ENCODE measurements at places on chromosomes 7 and 10.

GRCh38 chr7:14389595-14389994 is 400.1 kb upstream of the ETV1 start:
- no peak for DNase-seq

DNA sequence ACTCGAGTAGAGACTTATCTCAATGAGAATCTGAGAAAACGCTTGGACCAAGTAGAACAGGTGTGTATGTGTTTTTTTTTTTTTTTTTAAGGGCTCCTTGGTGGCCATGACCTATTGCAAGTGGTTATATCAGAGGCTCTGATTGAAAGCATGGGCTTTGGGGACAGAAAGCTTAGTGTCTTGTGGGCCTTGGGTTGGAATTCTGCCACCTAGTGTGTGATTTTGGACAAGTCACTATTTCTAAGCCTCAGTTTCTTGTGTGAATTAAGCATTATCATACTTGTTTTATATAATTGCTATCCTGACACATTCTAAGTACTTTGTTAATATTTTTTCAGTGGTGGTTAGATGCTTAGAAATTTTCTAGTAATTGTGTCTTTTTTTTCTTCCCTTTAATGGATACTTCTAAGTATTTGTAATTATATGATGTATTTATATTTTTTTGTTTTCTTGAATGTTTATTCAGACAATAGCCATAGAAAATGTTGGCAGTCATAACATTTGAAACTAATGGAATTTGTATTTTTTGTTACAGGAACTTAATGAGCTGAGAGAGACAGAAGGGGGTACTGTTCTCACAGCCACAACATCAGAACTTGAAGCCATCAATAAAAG is 33.1 kb downstream of the SMC3 start:
- peak; percentile 23 for DNase-seq

DNA sequence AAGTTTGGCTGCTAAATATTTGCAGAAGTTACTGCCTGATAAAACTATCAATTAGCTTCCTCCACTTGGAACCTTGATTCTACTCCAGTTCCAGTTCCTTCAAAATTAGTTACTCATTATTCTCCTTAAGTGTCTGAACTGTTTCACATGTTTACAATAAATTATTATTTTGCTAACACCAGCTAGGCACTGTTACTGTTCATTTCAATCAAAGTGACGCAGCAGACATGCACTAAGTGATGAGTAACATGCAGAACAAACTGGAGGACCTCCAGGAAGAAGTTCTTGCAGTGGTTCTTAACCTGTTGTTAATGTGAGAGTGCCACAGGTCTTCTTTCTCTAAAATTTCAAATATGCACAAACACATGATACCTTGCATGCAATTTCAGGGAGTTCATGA is 491.8 kb upstream of the SEMA3A start:
- no peak for DNase-seq

DNA sequence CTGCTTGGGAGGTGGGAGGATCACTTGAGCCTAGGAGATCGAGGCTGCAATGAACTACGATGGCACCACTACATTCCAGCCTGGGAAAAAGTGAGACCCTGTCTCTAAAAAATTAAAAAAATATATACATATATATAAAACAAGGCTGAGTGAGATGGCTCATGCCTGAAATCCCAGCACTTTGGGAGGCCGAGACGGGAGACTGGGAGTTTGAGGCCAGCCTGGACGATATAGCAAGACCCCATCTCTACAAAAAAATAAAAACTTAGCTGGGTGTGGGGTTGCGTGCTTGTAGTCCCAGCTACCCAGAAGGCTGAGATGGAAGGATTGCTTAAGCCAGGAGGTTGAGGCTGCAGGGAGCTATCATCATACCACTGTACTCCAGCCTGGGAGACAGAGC is 87.6 kb downstream of the CARD11 start:
- no peak for DNase-seq

DNA sequence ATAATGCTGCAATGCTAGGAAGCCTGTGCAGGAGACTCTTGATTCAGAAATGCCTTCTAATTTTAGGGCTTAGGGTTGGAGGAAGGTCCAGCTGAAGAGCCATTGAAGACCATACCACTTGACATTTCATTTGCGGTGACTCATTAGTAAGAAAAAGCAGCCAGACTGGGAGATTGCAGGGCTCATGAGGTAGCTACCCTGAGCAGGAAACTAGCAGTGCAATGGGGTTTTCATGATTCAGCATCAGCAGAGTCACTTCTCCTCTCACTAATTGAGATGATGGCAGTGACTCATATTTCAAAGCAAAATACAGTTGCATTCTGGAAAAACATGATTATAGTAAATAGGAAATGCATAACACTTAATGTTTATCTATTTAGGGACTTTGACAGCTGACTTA is 434.1 kb downstream of the DNAJB9 start:
- no peak for DNase-seq

DNA sequence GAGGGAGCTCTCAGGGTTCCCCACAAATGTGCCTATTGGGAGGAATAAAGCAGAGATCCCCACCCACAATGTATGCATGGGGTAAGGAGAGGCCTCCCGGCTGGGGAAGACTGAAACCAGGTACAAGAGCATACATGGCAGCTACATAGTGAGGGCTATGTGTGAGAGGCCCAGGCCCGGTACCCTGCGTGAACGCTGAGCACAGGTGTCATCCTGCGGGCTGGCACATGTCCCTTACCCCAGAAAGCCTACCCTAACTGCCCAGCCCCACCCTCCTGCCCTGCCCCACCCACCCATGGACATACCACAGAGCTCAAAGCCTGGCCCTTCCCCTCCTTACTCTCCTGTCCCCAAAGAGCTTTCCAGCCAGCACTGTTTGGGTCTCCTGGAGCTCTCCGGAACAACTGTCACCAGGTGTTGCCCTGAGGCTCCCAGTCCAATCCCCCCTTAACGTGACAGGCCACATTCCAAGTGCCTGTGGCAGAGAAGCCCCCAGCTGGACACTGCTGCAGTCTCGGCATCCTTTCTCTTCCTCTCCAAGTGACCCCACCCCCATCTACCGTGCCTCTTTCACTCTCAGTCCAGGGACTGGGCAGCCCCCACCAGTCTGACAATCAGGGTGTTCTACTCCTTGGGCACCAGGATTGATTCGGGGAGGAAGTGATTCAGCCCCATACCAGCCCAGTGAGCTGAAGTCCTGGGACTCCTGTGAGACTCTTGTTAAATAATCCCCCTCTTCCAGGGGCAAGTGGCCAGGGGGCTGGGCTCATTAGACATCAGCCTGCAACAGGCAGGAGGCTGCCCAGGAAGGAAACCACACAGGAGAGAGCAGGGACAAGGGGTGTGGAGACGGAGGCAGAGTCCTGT is 19.6 kb downstream of the GRID1 start:
- DNase-seq = no peak

Data from nephron progenitor cell (in vitro differentiated cells).